ENCODE measurements at places on chromosomes 11 and 22.

DNA sequence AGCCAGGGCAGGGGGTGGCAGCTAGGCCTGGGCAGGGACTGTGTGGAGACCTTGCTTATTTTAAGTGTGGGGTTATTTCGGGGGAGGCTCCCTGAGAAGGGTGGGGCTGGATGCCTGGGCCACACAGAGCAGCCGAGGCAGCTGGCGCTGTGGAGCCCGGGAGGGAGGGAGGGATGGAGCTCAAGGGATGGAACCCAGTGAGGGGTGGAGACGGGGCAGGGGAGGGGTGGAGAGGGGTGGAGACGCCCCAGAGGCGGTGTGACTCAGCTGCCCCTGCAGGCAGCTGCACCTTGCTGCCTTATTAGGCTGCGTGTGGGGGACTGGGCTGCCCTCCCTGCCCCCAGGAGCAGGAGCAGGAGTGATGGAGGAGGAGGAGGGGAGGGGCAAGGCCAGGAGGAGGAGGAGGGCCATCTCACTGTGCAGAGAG, 9.8 kb upstream of the TSSC4 start:
- DNase-seq, result peak; percentile 65

GRCh38 chr11:121422675-121423074, 29.4 kb upstream of the SORL1 start:
- DNase-seq, result no peak

- DNase-seq, result no peak
Measured at GRCh38 chr22:40485813-40486667, 115.6 kb downstream of the SGSM3 start.

- DNase-seq, result no peak
Measured at GRCh38 chr11:102191832-102192231, 81.6 kb downstream of the YAP1 start.

DNA sequence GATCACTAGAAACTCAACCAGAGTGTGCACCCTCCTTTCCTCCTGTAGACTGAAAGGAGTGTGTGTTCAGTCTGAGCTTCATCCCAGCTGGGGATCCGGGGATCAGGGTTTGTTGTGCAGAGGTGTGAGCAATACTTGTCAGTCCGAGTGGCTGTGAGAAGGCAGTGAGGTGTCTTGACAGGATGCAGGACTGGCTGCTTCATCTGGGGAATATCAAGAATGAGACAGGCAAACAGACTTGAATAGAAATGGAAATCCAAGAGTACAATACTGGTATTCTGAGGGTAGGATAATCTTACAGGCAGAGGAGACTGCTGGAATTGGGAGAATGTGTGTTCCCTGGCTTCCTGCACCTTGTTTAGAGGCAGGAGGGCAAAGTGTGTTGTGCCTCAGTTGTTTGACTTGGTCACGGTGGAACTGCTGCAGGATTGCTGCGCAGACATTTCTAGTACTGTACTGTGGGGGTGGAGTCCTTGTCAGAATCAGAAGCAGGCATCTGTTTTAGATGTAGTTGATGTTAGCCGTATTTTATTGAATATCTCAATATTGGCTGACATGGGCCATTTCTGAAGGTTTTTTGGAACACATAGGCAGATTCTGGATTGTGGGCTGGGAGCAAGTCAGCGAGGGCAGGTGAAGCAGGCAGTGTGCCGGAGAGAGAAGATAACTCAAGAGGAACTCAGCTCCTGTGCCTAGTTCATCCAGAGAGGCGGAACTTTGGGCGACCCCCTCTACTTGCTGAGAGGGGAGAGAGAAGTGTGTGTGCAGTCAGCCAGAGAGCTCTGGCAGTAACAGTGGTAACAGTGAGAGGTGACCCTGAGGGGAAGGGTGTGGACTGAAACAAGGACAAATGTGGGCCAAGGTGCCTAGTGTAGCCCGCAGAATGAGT, 27.1 kb upstream of the GRK2 start:
- DNase-seq, result no peak

DNA sequence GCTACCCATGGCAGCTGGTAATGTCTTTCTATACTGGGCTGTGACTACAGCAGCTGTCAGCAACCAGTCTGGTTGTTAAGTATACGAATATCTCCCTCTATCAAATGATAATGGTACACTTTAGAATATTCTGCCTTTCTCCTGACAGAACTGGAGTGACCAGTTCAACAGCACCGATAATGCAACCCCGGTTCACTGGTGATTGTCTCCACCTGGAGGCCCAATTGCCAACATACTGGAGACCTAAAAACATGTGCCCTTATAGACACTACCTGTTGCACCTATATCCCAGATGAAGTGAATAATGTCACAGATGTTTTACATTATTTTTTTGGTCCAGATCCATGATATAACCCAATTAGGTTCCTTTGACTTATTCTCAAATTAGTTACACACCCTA, 21.1 kb downstream of the OR5P2 start:
- no peak for DNase-seq

- no peak for DNase-seq
Measured at GRCh38 chr11:123450623-123451022, 20.6 kb downstream of the GRAMD1B start.

DNA sequence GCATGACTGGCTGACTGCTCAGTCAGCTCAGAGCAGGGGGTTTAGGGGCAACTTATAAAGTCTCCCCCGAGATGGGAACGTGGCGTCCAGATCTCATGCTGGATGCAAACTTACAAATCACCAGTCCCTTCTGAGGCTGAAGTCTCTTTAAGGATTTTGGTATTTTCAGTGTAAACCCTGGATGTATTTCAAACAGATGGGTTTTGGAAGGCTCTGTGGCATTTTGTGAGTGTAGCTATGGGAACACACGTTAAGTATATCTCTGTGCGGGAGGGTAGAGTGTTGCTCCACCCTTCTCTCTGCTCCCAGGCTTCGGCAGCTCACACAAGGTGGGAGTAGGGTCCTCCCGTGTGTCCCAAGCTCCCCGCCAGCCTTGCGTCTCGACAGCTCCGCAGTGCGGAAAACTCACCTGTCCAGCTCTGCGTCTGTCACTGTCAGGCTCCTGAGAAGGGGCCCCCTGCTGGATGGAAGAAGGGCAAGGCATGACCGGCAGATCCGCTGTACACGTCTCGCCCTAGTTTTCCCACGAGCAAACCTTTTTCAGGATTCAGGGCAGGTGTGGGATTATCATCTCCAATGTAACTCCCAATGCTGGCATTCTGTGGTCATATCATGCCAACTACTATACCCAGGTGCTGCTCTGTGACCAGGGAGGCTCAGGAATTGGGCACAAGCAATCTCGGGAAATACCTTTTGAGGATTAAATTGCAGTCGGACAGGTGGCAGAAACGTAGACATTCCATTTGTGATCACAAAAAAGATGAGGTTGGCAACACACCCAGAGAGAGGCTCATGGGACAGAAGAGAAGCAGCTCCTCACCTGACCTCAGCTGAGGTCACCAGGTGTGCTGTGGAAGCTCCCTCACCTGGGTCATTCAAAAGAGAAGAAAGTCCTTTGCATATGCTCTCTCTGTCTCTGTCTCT, 313.9 kb upstream of the B3GAT1 start:
- DNase-seq, result no peak

DNA sequence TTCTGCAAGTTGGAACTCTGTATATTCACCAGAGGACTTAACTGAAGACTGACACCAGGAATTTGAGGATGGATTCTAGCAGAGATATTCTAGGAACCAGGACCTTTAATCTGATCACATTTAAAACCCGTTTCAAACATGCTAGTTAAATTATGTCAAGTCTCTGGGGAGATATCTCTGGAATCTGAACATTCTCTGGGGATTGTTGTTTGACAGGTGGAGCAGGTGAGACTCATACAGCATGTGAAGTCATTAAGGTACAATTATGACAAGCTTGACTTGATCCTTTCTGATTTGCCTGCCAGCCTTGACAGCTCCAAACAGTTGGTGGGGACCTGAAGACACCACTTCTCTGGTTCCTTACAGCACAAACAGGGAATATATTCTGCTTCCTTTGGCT, 100.3 kb downstream of the FAT3 start:
- no peak for DNase-seq

Data from SHP77 (cell line).